Muscle of arm (tissue), 14 donors: ENCODE measurements at places on chromosomes 3 and 15.
A peak's percentile ranks its signal among the peaks of the same experiment; 100 is the strongest.

- DNase-seq = no peak
Observed at GRCh38 chr3:188421836-188422540, 268.0 kb downstream of the LPP start.

DNA sequence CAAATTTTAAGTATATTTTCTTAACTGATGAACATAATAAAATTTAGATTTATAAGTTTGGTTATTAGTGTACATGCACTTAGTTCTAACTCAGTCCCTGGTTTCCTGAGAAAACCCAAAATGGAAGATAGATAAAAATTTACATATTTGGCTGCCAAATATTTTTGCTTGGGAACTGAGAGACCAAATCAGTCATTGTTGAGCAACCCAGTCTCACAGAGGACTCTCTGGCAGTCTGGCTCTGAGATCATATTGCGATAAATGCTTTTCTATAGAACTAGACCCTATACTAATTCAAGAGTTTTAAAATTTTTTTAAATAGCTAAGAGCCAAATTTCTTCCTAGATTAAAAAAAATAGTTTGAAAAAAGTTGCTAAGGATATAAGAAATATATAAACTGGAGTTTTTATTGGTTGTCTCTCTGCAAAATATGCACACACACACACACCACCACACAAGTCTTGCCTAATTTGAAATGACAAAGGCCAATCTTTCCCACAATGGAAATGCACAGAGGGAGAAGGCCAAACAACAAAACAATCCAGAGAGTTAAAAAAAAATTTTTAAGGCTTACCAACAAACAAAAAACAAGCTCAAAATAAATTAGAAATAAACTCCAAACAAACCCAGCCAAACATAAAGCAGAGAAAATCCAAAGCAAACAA lies 259.5 kb downstream of the MECOM start:
- DNase-seq = no peak

DNA sequence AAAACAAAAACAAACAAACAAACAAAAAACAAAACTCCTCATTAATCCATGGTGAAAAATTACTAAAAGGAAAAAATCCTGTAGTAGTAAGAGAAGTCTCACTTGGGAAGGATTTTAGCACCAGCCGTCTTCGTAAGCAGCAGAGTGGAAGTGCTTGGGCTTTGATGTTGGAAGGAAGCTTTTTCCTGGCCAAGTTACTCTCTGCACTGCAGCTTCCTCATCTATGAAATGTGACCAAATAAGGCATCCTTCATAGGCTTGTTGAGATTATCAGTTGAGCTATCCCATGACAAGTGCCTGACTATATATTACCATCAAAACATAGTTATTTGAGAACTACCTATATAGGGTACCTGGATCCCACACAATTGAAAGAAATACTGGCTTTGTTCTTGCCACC lies 436.4 kb upstream of the ONECUT1 start:
- no peak for DNase-seq

DNA sequence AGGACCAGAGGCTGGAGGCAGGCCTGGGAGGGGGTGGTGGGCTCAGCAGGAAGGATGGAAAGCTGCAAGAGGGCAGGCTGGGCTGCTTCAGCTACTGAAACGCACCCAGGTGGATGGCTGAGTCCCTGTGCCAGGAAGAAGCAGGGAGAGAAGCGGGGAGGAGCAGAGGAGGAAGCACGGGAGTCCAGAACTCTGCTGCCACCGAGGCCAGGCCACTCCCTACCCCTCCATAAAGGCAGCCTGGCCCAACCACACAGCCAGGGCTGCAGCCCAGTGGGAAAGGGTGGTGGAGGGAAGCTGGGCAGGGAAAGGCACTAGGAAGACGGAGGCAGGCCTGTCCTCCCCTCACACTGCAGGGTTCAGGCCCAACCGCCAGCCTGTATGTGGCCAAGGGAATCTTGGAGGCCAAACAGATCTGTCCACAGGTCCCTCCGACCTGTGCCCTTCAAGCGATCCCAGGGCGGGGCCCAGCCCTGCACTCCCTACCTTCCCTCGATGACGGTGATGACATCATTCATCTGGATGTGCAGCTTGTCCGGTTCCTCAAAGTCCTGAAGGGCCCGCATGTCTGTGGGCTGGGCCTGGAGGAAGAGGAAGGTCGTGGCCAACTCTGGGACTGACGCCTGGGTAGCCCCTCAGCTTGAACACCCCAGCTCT lies 30.5 kb downstream of the TNK2 start:
- DNase-seq = no peak

- DNase-seq = peak; percentile 45
Observed at GRCh38 chr15:94230883-94231722, at the start of gene MCTP2. Gene MCTP2 (plus strand): TSS chr15:94231561. CDS start chr15:94298266, 66,705 bp downstream.

DNA sequence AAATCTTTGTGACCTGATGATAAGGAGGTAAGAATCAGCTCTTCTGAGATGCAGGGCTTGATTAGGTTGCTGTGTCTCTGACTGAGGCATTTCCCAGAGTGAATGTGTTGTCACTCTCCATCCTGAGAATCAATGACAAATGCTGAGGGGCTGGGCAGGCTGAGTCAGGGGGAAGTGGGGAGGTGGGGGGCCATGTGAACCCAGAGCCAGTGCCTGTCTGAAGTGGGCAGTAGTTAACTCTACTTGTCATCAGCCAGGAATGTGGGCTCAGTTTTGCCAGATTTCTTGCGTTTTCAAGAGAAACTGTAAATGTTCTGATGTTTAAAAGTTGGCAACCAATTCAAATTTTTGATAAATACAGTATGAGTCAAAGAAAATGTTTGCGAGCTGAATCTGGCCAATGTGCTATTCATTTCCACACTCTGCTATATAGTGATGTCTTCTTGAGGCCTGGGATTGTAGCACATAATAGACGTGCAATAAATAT lies 3.1 kb upstream of the BNC1 start:
- no peak for DNase-seq

DNA sequence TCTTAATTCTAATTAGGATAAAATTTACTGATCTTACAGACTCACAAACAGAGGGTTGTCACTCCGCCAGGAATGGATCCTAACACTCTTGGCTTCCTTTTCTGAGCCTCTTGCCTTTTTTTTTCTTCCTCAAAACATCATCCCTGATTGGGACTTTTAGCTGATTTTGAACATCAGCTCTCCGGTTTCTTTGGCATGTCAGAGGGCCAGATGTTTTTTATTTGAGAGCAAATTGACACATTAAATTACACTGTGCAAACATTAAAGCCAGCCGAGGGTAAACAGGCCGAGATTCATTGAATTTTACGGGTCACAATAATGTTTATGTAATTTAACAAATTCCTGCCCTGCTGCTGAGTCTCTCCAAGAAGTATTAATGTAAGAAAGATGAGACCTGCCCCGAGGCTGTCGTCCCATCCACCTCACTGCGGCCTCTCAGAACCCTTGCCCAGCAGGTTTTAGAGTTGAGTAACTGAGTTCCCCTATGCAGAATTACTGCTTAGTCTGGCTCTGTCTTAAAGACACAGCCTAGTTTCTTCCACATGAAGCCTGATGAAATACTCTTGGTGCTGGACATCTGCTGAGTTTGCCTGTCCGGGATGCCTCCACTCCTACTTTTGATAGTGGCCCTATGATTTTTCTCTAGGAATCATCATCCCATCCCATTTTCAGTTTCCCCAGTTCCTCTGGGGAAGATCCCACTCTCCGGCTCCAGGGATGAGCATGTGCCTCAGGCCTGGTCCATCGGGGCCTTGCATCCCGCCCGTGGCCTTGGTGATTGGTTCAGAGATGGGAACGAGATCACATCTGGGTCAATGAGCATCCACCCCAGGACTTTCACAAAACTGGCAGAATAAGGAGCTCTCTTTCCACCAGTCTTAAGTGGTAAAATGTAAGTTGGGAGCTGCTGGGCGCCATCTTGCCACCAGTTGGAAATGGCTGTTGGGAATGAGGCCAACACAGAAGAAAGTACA lies 226.6 kb upstream of the TLE3 start:
- peak; percentile 82 for DNase-seq

- DNase-seq = peak; percentile 79
Observed at GRCh38 chr15:99707473-99708270, 25.6 kb downstream of the LYSMD4 start.

DNA sequence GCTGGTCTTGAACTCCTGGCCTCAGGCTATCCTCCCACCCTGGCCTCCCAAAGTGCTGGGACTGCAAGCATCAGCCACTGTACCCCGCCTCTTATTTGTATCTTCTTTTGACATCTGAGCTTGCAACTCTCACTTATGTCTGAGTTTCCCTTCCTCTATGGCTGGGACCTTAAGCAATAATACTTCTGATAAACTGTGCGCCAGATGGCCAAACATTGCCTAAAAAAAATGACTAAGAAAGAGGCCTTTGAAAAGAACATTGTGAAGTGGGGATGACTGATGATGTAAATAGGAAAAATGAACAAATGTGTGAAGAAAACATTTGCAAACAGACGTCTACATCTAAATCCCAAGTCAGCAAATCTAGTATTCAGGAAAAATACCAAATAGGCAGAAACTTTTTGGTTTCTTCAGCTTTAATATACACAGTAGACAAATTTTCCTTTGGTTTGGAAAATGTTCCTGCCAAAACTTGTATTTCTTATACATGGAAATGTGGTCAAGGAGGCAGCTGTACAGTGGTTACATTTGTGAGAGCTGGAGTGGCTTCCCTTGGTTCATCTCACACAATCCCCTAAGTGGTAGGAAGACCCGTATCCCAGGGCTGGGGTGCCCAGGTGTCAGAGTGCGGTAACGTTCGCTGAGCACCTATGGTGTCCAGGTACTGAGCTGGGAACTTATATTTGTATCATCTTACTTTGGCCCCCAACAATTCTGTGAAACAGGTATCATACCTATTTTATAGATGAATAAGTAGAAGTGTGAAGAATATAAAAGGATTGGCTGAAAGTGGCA lies 11.6 kb upstream of the TFRC start:
- no peak for DNase-seq
